GM03348 (cell line): ENCODE measurements at places on chromosomes 12 and 14.

DNA sequence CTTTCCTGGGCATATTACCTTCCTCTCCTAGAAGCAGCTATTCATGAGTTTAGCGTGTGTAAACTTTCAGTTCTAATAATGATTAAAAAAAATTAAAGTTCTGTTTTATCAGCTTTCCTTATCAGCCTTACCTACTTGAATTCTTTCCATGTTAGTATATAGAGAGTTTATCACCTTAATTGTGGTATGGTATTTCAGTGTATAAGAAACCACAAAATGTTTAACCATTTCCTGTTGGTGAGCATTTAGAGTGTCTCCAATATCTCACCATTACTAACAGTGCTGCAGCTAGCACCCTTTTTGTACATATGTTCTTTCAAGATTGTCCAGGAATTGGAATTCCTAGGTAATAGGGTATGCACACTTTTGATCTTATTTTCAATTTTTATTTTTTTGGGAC is 89.5 kb downstream of the FBXO33 start:
- DNase-seq, result no peak

GRCh38 chr14:80628547-80628946 is 313.0 kb downstream of the CEP128 start:
- no peak for DNase-seq

DNA sequence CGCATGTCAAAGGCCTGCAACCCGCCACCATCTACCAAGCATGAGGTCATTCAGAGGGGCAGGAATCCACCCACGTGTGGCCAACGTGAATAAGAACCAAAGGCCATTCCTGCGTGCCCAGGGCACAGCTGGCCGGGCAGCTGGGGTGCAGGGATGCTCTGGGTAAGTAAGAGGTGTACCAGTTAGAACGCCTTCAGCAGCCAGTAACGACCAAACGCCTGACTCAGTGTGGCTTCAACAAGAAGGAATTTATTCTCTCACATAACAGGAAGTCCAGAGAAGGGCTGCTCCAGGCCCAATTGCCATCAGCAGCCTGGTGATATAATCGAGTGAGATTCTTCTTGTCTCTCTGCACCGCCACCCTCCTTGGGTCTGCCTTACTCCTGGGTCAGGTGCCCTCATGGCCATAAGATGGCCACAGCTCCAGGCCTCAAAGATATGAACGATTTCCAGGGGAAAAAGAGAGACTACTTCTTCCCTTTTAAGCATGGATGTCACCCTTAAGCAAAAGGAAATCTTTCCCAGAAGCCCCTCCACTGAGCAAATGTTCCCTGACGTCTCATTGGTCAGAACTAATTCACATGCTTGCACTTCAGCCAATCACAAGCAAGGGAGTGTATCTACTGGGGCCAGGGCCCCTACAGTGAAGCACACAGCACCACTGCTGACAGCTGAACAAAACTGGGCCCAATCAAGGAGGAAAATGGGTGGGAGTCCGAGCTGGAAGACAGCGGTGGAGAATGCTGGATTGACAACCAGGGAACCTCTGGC is 7.3 kb downstream of the TTC7B start:
- DNase-seq, result no peak

GRCh38 chr14:24542346-24542936 is 33.6 kb downstream of the CTSG start:
- DNase-seq, result no peak

GRCh38 chr12:49783917-49784676 is 42.7 kb downstream of the TMBIM6 start:
- peak; percentile 50 for DNase-seq

DNA sequence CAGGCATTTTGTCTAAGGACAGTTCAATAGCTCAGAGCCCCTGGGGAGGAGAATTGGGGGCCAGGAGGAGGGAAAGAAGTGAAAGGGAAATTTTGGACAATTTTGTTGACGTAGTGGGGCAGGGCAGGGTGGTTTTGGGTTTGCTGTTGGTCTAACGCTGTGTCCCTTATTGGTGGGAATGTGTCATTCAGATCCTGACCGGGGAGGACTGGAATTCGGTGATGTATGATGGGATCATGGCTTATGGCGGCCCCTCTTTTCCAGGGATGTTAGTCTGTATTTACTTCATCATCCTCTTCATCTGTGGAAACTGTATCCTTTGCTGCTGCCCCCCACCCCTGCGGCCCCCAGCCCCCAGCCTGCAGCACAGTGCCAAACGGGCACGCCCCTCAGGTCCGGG is 212.1 kb upstream of the FKBP4 start:
- peak; percentile 24 for DNase-seq

DNA sequence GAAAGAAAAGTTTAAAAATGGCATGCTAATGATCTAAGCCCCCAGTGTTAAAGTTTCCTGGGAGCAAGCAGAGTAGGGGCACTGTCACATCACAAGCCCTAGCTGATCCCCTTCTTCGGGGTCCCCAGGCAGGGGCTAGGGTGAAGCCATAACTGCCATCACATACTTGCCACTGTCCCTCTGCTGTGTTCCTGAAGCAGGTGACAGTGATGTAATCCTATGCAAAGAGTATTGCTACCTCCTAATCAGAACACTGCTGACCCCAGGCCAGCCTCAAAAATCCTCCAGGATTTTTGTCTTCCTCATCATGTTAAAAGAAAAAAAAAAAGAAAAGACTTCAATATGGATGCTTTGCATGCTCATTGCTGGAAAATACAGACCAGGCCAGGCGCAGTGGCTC is 1.2 kb upstream of the RFC5 start:
- DNase-seq, result no peak

DNA sequence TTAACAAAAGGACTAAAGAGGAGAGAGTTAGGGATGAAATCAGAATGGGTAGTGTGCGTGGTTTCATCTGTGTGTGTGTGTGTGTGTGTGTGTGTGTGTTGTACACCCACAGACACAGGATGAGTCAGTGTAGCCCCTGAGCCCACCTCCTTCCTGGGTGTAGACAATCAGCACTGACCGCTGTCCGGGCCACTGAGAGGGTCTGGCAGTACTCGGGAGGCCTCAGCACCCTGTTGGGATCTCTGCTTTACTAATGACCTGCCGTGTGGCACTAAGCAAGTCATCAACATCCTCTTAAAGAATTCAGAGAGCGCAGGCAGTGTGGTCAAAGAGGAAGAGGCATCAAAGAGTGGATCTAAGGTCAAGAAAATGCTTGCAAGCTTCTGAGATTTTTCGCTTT is 112.6 kb downstream of the PRMT8 start:
- DNase-seq, result no peak

GRCh38 chr14:100375266-100375962 is 52.3 kb downstream of the SLC25A47 start:
- DNase-seq, result peak; percentile 93

GRCh38 chr14:28243600-28243999 is 523.0 kb upstream of the FOXG1 start:
- no peak for DNase-seq

DNA sequence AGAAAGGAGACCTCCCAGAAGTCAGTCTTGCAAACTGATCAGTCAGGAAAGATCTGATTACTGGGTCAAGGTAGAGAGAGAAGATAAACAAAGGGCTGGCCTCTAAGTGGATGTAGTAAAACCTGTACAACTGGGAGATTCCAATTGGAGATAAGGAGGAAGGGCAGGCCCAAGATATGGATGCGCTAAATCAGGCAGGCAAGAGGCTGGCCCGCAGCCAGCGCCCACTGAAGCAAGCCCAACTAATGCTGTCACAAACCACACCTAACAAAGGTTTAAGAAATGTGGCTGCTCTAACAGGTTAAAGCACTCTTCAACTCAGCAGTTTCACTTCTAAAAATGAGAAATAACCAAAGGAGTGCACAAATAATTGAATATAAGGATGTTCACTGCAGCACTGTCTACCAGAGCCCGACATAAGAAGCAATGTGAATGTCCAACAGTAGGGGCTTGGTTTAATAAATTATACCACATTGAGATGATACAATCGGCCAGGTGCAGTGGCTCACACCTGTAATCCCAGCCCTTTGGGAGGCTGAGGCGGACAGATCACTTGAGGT is 4.7 kb downstream of the GLTP start:
- DNase-seq, result no peak

DNA sequence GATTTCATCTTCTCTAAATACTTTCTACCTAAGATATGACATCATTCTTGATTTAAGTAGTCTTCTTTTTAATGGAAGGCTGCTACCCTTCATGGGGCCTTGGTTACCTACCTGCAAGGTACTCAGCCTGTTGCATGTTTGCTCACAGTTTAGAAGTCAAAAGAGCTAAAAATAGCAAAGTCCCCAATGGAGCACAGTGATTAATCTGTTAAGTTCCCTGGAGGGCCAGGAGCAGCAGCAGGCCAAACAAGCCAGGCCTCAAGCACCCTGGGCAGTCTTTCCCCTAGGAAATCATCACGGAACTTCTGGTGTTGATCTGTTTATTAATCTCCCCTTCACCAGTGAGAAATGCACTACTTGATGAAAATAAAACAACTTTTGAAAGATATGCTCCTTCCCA is 24.0 kb upstream of the SLC8A3 start:
- no peak for DNase-seq

GRCh38 chr12:117118838-117119591 is 19.8 kb upstream of the TESC start:
- no peak for DNase-seq

DNA sequence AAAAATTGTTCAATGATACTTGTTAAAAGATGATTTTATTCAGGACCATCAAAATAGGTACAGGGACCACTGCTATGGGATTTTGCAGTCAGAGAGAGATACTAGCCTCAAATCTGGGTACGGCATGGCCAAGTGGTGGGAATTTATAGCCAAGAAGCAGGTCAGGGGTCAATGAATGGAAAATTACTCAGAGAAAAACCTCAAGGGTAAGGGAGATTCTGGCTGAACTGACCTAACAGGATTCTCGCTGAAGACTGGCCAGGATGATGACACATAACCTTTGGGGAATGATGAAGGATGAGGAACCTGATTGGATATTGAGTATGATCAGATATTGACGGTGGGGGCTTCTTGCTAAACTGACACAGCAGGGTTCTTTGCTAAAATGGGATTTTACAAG is 32.7 kb downstream of the DEPDC4 start:
- DNase-seq, result peak; percentile 35

- DNase-seq, result no peak
Measured at GRCh38 chr12:117438809-117439208, 77.4 kb upstream of the NOS1 start.

DNA sequence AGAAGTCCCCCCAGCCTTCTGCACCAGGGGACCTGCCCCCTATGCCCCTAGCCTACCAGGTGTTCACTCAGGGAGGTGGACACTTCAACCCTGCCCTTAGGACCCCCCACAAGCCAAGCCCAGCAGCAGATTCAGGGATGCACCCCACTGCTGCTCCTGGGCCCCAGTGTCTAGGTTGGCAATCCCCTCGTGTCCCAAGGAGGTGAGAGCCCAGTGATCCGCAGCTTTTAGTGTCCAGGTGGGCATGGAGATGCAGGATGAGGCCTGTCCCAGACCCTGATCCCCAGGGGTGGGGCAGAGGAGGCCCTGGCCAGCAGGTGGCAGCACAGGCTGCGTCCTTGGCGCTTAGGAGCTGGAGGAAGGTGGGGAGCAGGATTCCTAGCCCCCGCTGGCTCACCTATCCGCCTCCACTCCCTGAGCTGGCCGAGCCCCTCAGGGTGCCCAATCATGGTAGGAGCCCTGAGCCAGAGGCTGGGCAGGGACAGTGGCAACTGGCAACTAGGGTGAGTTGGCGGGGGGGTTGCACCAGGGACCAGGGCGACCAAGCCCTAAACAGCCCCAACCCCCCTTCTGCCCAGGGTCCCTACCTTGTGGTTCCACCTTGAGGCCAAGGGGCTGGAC is 4.1 kb downstream of the CKB start:
- DNase-seq, result peak; percentile 88

DNA sequence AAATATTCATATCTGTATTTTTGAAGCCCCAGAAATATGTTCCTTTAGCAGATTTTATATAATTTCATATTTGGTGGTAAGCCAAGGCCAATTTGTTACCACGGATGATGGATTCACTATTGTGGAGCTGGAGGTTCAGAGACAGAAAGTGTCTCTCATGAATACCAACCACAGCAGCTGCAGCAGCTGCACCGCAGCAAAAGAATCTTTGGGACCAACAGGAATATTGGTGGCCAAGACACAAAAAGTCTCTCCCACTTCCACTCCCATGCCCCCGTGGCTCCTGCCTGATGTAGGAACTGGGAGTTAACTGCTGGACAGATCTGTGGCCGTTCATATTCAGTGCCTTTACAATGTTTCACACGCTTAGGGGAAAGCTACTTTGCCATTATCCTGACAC is 155.3 kb downstream of the ADAMTS20 start:
- DNase-seq, result no peak

DNA sequence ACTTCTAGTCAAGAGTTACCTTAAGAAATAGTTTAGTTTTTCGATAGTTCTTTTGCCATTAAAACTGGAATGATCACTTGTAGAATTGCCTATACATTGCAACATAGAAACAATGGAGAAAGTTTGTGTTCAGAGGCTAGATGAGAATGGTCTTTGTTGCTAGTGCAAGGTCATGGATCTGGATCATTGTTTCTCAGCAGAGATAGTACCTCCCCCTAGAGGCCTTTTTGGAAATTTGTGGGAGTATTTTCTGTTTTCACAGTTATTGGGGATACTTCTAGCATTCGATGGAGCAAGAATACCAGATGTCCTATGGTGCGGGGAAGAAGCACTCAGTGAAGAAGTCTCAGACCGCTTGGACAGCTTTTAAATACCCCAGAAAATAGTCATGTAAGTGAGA is 138.8 kb upstream of the HMGA2 start:
- DNase-seq, result peak; percentile 56

- no peak for DNase-seq
Measured at GRCh38 chr14:23035303-23036144, 824 bp upstream of the PSMB5 start.
